SW 1271 (cell line): ENCODE measurements at places on chromosomes 11 and 22.

DNA sequence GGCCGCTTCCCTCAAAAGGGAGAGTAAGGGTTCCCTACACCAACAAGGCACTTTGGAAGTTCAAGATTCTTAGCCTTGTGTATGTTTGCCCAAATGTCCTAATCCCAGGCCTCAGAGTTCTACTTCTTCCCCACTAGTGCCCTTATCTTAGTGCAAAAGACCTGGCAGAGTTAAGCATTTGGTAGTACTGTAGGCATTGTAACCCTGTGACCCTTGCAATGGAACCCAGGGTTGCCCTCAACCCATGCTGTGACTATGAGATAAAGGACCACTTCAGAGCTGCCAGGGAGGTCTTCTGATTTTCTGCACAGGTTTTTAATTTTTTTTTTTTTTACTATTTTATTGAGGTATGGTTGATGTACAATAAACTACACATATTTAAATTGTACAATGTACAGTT is 65.1 kb downstream of the C11orf65 start:
- DNase-seq: no peak

- no peak for DNase-seq
These were observed 250.8 kb upstream of the B3GAT1 start for GRCh38 chr11:134662629-134663360.

GRCh38 chr22:27214691-27215090 is 557.3 kb downstream of the MIAT start:
- DNase-seq: no peak

DNA sequence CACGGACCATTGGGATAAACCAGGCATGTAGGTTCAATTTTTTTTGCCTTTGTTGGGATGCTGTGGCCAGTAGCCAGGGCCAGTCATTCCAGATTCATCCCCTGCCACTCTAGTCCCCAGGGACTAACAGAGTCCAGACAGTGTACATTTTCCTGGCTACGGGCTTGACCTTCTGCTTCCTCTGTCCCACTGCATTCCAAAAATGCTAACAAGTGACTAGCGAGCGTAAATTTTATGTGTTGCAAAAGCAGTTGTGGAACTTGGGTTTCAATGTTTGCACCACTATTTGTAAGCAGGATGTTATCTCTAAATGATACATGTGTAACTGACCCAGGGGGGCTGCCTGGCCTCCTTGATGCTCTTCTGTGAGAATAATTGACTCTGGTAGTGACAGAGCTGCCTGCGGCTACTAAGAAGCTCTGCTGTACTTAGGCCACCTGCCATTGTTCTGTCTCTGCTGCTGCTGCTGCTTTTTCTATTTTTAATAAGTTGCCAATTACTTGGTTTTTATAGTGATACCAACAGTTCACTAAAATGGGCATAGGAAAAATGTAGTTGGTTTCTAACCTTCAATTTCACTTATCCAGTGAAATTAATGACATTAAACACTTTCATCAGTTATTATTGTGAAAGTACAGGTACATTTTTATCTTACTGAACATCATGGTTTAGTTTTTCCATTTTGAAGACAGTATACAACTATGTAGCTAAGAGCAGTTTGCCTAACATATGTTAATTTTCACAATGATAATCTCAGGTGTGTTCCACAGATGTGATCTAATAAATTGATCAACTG is 26.8 kb downstream of the TNRC6B start:
- no peak for DNase-seq

GRCh38 chr11:26510756-26511155 is 61.3 kb downstream of the MUC15 start:
- DNase-seq: no peak

GRCh38 chr22:35099883-35100282 is 33.9 kb downstream of the ISX start:
- DNase-seq: no peak

- DNase-seq: peak; percentile 32
These were observed 100.0 kb upstream of the OR4B1 start for GRCh38 chr11:48116437-48117228.

DNA sequence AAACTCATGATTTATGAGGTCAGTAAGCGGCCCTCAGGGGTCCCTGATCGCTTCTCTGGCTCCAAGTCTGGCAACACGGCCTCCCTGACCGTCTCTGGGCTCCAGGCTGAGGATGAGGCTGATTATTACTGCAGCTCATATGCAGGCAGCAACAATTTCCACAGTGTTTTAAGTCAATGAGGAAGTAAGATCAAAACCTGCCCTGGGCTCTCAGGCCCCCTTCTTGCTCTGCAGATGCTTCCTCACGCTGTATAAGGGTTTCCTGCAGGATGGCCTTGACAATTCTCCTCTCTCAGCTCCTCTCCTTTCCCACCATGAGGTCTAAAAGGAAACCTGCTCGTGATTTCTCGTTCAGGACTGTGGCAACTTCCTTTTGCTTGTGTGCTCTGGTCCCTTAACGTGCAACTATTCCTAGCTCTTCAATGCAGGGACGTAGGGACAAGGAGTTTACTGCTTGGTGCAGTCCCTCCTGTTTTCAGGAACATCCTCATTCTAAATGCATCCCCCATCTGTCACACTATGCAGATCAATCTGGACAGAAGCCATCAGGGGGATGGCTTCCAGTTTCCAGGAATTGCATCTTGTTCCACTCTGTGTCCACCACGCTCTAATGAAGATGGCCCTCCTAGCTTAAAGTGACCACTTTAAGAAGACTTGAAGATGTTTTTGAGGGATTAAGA is 64.3 kb upstream of the IGLL5 start:
- no peak for DNase-seq

GRCh38 chr22:39098026-39098425 is 982 bp downstream of the APOBEC3H start:
- no peak for DNase-seq

GRCh38 chr11:130404727-130405126 is 23.7 kb downstream of the ADAMTS8 start:
- no peak for DNase-seq

- DNase-seq: no peak
These were observed 454.9 kb upstream of the CADM1 start for GRCh38 chr11:115959081-115959486.

DNA sequence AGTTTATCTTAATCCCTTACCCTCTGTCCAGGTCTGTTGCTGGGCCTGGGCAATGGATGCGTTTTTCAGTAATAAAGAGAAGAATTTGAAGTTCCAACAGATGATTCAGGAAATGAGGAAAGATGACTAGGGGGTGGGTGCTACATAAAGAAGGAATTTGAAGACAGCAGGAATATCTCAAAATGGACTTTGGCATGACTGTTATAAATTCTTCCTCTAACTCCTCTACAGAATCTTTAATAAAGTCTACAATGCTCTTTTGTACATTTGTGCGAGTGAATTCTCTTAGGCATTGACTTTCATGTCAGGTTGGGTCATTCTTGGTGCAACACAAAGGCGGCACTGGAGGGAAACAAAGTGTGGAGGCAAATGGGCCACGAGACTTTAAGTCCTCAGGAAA is 35.1 kb upstream of the PRSS23 start:
- DNase-seq: no peak

DNA sequence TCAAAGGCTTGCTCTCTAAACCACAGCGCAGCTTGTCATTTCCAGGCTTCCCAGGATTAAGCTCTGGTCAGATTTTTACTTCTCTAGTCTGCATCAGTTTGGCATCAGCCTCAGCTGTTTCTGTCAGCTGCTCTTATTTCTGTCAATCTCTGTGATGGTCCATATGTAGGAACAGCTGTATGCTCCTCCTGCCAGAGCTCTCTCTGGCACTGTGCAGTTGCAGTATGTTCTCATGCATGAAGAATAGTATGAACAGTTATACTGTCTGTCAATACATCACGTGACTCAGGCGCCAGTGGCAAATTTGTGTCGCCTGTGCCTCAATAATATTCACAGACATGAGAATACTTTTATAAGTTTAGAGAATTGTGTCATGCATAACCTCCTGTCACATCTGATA is 6.7 kb downstream of the OR6M1 start:
- DNase-seq: no peak

DNA sequence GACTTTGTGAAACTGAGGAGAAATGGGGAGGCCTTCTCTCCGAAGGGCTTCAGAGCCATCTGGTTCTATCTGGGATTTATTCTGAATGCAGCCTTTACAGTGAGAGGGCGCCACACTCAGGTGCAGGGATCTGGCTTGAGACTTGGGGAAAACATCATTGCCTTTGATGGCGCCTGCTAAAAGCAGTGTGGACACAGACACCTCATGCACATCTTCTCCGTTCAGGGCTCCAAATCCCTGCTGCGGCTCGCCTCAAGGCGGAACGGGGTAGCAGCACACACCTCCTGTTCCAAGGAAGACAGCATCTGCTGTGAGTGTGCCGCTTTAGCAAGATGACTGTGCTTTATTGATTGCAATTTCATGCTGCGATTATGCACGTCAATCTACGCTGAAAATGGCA is 37.1 kb upstream of the OLFML1 start:
- DNase-seq: no peak

DNA sequence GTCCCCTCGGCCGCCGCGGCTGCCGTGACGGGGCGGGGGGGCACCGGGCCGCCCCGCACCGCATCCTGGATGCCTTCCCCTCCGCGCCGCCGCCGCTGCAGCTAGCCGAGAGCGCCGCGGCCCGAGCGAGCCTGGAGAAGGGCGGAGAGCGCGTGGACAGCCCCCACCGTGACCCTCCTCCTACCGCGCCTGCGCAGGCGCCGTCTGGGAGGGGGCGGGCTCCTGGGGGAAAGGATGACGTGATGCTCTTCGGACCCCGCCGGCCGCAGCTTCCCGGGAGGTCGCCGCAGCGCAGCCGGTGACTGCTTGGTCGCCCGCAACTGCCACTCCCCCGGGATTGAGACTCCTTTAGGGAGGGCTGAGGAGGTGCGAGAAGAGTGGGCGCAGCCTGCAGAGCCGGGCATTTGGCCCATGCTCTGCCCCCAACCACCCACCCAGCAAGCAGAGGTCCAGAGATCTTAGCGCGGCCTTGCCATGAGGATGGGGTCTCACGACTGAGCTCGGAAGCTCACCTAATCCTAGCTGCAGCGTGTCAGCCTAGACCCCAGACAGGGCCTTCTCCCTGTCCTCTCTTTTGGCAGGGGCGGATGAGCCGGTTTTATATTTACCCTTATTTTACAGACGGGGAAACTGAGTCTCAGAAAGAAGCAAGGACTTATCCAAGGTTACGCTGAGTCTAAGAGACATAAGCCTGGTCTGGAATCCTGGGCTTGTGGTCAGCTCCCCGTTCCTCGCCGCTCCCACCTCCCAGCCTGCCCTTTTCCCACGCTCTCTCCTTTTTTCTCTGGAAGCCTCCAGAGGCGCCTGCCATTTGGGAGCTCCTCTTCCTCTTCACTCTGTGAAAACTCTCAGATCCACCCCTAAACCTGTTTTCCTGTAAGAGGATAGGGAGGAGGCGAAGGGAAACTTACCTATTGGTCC is at the start of gene DENND5A:
DENND5A (minus strand) TSS at position 140 of the 921 bp plus-strand sequence. CDS start 281 bp downstream, outside the sequence.
- DNase-seq: peak; percentile 36

DNA sequence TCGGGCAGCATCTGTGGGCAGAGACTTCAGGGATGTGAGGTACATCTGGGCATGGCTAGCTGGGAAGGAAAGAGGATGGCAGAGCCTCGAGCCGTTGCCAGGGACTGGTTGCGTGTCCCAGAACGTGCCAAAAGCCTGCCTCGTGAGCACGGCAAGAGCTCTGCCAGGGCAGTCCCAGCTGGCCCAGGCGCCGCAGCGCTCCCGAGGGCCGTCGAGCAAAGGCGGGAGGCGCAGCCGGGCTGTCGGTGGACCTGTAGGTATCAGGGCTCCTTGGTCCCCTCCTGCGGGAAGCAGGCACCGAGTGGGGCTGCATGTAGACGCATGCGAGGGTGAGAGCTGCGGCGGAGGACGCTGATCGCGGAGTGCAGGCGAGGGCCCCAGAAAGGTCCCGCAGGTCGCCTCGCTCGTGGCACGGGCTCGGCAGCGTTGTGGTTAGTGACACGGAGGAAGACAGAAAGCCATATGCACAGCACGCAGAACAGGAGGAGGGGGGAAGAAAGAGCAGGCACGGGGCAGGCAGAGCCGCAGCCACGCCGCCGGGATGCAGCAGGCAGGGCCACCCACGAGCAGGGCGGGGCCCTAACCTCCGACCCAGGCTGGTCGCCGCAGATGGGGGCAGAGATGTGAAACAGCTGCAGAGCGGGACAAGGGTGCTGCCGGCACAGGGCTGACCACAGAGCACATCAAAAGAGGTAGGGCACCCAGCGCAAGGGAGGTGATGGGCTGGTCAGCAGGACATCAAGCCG is 18.0 kb downstream of the LSP1 start:
- no peak for DNase-seq

DNA sequence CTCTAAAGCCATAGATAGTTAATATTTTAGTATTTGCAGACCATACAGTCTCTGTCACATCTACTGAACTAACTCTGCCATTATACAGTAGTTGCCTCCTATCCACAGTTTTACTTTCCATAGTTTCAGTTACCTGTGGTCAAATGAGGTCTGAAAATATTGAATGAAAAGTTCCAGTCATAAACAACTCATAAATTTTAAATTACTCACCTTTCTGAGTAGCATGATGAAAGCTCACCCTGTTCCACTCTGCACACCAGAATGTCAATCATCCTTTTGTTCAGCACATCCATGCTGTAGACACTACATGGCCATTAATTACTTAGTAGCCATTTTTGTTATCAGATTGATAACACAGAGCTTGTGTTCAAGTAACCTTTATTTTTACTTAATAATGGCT is 51.7 kb upstream of the ME3 start:
- no peak for DNase-seq

DNA sequence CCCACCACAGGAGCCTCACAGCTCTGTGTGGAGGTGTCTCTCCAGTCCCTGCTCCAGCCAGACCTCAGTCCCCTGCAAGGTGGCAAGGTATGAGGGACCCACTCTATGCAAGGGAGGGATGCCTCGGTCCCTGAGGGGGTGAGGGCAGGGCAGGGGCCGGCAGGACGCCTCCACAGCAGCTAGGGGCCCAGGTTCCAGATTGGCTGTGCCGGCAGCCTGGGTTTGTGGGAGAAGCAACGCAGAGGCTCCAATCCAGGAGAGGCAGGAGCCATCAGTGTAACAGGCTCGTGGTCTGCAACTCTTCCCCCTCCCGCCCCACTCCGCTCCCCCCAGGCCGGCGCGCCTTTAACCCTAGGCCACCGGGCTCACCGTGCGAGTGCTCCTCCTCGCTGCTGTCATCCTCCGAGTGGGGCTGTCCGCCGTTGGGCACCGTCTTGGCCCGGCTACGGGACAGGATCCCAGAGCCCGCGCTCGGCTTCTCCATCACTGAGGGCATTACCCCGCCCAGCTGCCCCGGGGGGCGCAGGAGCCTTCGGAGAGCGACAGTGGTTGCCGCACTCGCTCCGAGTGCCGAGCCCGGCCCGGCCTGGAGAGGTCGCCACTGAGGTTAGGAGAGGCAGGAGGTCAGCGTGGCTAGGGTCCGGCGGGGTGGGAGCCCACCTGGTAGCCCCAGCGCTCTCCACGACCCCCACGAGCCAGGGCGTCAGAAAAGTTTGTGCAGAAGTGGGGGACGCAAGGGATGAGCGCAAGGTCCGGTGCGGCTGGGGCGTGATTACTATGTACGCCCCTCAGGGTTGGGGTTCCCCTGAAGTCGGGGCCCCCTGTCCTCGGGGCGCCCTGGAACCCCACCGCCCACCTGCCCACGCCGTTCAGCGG is 765 bp downstream of the RCOR2 start:
- DNase-seq: no peak
